H54 (cell line): ENCODE measurements at places on chromosomes 2 and 18.

- no peak for DNase-seq
These were observed 188.0 kb upstream of the NT5C1B start for GRCh38 chr2:18777250-18777812.

GRCh38 chr2:180621941-180622918 is 358.2 kb upstream of the UBE2E3 start:
- DNase-seq = no peak

DNA sequence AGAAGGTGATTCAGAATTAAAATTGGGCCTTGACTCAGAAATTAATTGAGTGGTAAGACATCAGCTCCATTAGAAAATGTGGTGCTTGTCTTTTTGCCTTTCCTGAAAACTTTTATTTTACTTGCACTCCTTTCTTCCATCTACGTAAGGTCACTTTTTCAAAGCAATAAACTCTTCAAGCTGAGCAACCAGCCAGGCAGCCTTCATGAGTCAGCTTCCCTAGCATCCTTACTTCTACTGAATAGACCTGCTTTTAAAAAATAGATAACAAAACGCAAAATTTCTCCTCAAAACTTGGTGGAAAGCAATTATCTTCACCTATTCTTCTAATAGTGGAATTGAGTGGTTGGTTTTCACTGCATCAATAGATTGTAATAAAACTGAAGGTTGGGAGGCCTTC is 504.2 kb downstream of the ARHGAP15 start:
- no peak for DNase-seq

DNA sequence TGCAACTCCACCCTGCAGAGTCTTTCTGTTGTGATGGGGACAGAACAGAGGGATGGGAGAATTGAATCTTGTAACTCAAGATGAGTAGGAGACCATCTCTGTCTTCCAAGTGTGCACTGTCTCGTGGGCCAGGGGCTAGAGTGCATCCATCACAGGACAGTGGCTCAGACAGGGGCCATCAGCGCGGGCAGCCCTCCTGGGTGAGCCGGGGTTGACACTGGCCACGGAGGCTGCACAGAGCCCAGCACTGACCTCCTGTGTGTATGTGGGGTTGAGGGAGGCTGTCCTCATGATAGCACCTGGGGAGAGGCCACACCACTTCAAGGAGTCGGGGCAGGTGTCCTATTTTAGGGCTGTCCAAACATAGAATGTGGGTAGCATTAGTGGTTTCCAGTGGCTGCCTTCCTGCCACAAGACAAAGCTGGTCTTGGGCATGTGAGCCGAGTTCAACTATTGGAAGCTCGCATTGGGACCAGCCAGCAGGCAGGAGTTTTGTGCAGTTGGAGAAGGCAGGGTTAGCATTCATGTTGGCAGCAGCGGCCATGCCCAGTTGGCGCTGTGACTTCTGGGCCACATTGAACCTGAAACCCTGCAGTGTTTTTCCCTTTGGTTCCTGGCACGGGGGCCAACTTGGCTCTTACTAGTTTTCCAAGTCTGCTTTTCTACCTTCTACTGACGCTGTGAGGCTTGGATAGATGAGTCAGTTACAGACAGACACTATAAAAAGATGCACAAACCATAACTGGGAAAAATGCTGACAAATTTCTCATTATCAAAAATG is 45.3 kb downstream of the ACOXL start:
- DNase-seq = no peak

DNA sequence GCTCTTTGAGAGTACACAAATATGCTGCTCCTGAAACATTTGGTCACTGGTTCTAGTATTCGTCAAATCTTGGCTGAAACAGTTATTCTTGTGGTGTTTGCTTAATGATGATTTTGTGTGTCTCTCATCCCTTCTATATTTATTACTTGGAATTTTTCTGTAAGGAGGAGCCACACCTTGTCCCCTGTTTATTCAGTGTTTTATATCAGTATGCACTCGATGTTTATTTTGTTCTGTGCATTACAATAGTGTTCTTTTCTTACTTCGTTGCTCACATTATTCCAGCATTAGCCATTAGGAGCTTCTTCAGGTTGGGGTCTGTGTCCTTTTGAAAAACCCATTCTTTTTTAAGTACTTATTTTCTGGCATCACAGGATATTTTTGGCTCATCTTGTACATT is 5.1 kb upstream of the RAMP1 start:
- no peak for DNase-seq

- DNase-seq = no peak
These were observed 13.7 kb upstream of the SERPINB11 start for GRCh38 chr18:63689064-63689463.

DNA sequence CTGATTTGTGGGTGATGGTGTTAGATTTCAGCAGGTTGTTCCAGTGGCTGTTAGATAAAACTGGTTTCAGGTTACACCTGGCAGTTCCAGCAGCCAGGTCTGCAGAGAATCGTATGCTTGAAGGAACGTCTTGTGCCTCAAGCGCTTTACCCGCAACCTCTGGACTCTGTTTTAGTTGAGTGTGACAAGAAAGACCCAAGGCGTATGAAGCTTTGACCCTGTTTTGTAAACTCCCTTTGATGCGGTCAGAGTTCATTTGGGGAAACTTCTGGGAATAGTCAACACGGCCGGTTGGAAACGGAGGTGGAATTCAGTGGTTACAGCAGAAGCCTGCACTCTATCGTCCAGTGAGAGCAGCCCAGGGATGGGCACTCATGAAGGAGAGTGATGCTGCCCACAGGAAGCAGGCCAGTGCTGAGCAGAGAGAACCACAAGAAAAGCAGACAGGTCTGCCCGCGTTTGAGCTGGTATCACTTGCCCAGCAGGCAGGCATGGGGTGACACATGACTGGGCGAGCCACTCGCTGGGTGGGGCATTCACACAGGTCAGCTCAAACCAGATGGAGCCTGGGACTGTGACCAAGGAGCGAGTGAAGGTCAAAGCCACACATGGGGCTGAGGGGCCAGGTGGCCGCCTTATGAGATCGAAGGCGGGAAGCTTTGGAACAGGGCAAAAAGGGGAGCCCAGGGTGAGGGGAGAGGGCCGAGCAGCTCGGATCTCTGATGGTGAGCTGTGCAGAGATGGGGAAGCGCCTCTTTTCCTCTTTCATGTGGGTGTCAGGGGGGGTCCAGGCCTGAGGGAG is 99.6 kb upstream of the MBOAT2 start:
- DNase-seq = no peak

DNA sequence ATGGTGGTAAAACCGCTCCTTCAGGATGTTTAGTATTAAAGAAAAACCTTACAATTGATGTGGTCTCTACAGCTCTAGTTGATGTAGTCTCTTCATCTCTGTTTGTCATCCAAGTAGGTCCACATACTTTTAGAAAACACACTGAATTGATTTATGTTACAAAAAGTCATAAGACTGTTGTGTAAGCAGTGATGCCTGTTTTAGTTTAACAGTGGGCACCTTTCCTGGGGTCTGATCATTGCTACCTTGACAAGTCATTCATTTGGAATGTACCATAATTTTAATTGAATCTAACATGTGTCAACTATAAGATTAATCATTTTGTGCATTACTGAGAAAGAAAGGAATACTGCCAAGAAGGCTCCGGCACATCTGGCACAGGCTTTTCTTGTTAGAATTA is 34.3 kb downstream of the GIGYF2 start:
- DNase-seq = no peak

GRCh38 chr2:105926960-105927678 is 182.4 kb downstream of the NCK2 start:
- DNase-seq = no peak

- no peak for DNase-seq
These were observed 966 bp upstream of the OXER1 start for GRCh38 chr2:42764901-42765300.

- no peak for DNase-seq
These were observed 3.3 kb upstream of the GPBAR1 start for GRCh38 chr2:218257390-218257981.

GRCh38 chr2:27723372-27724144 is 48.0 kb upstream of the MRPL33 start:
- DNase-seq = no peak

DNA sequence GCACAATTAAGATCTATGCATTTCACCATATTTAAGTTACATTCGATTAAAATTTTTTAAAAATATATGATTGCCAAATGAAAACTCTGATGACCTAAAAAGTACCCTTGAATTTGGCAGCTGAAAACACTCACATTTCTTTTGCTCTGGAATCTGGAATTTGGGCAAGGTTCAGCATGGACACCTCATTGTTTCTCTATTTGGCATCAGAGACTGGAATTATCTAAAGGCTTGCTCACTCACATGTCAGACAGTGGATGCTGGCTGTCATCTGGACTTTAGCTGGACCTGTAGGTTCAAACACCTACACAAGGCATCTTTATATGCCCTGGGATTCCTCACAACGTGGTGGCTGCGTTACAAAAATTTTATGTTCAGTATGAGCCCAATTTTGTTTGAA is 16.1 kb downstream of the MBOAT2 start:
- no peak for DNase-seq
